Activated naive CD4-positive, alpha-beta T cell treated with anti-CD3 and anti-CD28 coated beads, Interleukin-2, amount 10 ng/mL, durations not matched to agents 7 days and 5 days (primary cell): ENCODE measurements at places on chromosomes 3 and 15.
A peak's percentile ranks its signal among the peaks of the same experiment; 100 is the strongest.

DNA sequence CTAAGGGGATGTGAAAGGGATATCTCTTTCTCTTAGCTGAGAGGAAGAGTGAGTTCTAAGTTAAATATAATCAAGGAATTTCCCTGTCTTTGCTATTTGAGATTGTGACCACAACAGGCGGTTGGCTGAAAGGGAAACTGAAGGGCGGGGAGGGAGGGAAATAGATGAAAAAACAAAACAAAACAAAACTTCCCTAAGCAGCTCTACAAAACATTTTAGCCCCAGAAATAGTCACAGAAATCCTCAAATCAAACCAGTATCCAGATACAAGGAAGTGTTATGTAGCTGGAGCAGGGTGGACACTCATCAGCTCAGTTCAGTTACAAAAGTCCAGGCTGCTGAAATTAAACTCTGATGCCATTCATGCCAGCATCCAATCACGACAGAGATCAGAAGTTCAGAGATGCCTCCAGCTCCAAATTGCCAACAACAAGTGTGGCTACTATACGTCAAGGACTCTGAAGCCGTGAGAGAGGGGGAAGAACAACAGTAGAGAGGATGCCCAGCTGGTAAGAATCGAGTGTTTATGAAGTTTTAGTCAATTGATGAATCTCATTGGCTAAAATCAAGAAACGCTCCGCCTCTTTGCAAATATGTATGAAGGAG lies 319 bp upstream of the TP63 start:
- DNase-seq: no peak

DNA sequence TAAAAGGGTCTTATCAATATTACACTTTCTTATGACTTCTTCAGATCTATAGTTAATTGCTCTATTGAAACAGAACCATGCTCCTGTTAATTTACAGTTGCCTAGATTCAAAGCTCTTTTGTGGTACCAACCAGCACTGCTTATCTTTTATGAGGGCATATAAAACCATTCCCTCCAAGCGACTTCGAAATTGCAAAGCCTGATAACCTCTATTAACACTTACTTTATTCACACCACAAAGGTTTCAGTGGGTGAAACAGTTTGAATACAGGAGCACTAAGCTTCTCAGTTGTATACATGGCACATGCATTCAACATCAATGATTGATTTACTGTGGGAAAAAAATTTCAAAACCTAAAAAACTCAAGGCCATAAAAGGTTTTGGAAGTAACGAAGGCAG lies 74.9 kb upstream of the PPIB start:
- no peak for DNase-seq

GRCh38 chr3:46206282-46207015 lies 1.7 kb downstream of the CCR1 start:
- no peak for DNase-seq

DNA sequence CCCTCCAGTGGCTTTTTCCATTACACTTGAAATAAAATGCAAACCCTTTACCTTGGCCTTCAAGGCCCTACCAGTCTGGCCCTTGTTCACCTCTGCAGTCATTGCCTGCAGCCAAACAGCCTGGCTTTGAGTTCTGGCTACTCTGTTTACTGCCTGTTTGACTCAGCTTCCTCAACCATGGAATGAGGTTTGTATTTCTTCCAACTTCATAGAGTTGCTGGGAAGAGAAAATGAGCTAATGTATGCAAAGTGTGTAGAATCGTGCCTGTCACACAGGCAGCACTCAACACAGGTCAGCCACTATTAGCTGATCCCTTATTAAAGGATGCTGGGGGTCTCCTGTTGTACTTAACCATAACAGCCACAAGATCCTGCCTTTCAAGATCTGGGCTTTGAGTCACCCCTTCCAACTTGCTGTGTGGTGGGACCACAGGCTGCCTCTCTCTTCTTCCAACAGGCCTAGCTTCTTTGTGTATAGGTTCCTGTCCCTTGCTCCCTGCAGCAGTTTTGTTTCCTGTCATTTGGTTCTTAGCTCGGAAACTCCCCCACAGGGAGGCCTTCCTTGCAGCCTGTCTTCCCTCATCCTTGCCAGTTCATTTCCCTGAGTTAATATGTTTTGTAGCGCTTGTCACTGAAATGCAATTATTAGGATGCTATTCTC lies 6.4 kb downstream of the MED12L start:
- DNase-seq: no peak

DNA sequence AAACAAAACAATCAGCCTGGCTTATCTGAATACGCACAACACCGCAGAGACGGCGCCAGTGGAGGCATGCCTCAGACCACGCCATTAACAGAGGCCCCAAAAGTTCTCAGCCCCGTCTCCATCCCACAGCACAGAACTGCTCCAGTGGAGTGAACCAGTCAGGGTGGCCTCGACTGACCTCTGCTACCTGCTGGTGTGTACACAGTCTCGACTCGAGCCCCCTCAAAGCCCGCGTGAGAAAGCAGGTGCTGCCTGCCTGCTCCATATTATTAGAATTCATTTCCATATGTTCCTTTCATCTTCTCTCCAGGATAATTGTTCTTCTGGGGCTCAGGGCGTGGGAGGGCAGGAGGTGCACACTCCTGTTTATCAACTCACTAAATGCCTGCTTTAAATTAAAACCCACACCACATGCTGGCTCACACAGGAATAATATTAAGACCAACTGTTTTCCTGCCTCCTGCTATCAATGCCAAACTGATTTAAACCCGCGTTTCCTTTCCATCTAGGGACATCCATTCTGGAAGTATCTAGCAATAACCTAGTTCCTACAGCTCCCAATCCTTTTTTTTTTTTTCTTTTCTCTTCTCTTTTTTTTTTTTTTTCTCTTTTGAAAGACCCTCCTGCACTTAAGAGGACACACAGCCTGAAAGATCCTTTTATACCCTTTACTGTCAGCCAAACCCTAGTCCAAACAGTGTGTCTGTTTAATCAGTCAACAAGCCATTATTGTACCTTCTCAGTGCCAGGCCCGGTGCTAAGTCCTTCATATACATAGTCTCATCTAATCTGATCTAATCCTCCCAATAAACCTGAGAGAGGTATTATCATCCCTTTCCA lies 101.2 kb downstream of the TLE3 start:
- DNase-seq: no peak

GRCh38 chr3:118097660-118098059 lies 937.0 kb downstream of the IGSF11 start:
- DNase-seq: no peak

DNA sequence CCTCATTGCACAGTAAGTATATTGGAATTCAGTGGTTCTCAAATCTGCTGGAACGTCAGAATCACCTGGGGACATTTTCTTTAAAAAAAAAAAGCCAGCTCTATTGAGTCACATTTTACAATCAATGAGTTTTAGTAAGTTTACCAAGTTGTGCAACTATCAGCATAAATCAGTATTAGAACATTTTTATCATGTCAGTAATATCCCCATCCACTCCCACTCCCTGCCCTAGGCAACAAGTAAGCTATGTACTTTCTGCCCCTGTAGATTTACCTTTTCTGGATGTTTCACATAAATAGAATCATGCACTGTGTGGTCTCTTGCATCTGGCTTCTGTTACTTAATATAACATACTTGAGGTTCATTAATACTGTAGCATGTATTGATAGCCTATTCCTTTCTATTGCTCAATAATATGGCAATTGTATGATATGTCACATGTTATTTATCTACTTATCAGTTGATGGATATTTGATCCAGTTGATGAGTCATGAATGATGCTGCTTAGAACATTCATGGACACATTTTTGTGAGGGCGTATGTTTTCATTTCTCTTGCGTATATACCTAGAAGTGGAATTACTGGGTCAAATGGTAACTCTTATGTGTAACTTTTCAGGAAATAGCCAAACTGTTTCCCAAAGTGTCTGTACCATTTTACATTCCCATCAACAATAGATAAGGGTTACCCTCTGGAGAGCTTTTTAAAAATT lies 180.5 kb downstream of the THSD4 start:
- no peak for DNase-seq

GRCh38 chr15:98776607-98777281 lies 128.4 kb downstream of the IGF1R start:
- DNase-seq: peak; percentile 54

DNA sequence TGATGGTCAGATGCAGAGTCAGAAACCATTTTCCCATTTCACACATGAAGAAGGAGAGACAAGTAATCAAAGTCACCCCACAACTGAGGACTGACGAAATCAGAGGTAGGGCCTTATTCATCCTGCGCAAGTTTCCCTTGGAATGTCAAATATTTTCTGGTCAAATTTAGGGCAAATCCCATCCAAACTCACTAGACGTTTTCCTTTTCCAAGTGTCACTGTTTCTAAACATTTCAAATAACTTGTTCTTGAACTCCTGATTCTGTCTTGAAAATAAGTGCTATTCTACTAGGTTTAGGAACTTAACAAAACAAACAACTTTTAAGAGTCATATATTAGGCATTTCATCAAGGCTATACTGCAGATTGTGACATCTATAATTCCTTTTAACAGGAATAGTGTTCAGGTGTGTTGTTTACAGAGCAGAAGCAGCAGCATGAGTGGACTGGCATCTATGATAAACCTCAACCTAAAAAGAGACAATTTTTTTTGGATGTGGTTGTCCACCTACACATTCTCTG lies 40.7 kb downstream of the SUMF1 start:
- DNase-seq: no peak

- no peak for DNase-seq
These were observed 70.2 kb downstream of the FOXB1 start for GRCh38 chr15:60074181-60074885.

GRCh38 chr3:4981665-4982494 lies 2.6 kb downstream of the BHLHE40 start:
- DNase-seq: no peak

GRCh38 chr3:118951089-118951488 lies 83.6 kb downstream of the IGSF11 start:
- DNase-seq: no peak

DNA sequence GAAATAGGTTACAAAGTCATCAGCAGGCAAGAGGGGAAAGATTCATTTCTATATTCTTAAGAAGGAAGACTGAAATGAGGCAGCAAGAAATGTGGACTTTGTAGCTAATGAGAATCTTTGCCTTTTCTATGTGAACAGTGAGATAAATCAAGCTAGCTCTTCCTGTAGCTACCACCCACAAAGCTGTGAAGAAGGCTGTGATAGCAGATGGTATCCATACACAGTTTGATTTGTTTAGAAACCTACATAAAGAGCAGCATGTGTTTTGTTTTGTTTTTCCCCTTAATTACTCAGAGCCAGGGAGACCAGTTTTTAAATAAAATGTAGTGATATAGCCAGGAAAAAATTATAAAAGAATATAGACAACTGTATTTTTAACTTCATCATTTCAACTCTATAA lies 45.5 kb downstream of the TEX9 start:
- no peak for DNase-seq

- DNase-seq: no peak
These were observed 412.5 kb downstream of the TBC1D5 start for GRCh38 chr3:17329927-17330326.

GRCh38 chr3:161081633-161082032 lies 23.5 kb downstream of the B3GALNT1 start:
- no peak for DNase-seq

- no peak for DNase-seq
These were observed 2.8 kb downstream of the HES1 start for GRCh38 chr3:194138732-194139070.

GRCh38 chr3:32281570-32282106 lies 43.2 kb downstream of the CMTM8 start:
- DNase-seq: no peak

DNA sequence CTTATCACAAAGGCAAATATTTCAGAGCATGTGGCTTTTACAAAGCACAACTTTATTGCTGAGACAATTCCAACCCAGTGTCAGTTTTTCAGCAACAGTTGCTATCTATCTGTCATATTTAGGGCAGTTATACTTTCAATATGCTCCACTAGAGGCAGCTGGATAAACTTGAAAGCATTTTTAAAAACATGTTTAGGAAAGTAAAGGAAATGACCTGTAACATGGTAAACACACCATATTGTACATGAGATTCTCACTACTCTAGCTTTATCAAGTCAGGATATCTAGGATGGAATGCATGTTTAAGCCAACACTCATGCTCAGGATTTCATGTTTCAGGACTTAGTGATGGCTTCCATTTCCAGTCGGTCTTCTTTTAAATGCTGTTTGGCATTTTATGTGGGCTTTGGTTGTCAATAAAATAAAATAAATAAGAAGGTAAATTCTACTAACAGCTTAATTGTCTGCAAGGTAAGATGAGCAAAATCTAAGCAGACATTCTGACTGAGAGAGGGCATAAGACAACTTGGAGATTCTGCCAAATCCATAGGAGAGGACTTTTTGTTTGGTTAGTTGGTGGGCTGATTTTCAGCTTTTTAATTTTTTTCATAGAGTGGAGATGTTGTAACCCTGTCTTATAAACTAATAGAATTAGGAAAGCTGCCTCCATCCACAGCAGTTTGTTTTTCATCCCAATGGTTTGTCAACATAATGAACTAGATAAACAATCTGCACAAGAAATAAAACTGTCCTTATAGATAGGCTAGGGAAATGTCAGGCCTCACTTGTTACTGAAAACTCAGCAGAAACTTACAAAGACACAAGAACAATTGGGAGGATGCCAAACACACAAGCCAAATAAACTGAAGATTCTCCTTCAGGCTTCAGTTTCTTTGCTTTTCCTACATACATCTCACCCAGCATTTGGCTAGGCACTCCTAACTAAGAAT lies 63.4 kb upstream of the CPB1 start:
- no peak for DNase-seq

GRCh38 chr3:123893012-123893411 lies 8.9 kb upstream of the MYLK start:
- no peak for DNase-seq

GRCh38 chr15:42058791-42059190 lies 35.6 kb downstream of the PLA2G4D start:
- DNase-seq: no peak

DNA sequence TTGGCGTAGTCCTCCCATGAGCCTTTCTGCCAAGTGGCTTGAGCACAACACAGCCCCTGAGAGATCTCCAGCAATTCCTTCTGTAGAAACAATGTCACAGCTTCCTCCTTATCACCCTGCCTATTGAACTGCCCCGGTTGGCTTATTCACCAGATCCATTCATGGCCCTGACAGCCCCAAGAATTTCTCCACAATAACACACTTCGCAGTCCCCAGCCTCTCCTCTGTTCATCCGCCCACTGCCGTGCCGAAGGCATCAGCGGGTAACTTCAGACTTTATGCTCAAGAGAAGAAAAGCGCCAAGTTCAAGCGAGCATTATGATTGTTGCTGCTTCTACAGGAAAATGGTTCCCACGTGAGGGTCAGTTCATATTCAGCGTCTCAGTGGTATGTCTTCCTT lies 403.9 kb downstream of the VPS13C start:
- DNase-seq: no peak

DNA sequence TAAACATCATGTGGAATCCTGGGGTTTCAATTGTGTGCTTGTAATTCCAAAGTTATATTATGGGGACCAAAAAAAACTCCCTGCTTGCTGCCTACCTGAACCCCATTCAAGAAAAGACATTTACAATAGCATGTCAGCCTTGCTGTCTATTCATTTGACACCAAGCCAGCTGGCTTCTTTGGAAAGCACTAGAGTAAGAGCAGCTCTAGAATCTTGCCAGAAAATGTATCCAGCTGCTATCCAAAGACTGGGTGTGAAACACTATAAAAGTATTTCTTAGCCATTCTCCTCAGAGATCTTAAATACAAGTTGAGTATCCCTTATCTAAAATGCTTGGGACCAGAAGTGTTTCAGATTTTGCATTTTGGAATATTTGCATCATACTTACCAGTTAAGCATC lies 87.4 kb downstream of the RAD18 start:
- DNase-seq: no peak
